NAMALWA (cell line): ENCODE measurements at places on chromosomes 5 and 9.

GRCh38 chr5:55856516-55857246 is 5.5 kb downstream of the IL31RA start:
- DNase-seq: no peak

GRCh38 chr5:123438902-123439301 is 15.7 kb upstream of the CEP120 start:
- no peak for DNase-seq

DNA sequence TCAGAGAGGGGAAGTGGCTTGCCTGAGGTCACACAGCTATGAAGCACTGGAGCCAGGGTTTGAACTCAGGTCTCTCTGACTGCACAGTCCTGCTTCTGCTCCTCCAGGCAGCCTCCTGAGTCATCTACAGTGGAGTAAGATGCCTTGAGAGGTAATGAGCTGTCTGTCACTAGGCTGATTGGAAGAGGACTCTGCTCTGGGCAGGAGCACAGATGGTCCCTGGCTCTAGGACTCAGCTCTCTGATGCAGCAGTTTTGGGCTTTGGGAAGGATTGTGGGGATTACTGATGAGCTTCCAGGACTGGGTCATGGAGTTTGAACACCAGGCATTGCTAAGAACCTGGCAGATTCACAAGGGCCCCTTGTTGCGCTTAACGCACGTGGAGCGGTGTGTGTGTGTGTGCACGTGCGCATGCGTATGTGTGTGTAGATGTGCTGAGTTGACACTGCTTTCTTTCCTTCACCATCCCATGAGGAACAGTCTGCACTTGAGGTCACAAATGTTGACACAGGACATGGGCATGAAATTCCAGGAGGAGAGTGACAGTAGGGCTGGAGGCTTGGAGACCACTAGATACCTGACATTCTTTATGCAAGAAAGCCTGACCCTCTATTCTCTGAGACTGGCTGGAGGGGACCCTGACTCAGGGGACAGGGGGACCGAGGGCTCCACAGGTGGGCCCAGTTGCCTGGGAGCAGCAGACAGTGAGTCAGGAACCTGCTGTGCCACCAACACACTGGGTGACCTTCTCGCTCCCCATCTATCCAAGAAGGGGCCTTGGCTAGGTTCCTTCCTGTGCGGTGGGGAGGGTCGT is 170.5 kb downstream of the RGS3 start:
- DNase-seq: no peak

- no peak for DNase-seq
Measured at GRCh38 chr5:19739671-19740070, 248.3 kb downstream of the CDH18 start.

DNA sequence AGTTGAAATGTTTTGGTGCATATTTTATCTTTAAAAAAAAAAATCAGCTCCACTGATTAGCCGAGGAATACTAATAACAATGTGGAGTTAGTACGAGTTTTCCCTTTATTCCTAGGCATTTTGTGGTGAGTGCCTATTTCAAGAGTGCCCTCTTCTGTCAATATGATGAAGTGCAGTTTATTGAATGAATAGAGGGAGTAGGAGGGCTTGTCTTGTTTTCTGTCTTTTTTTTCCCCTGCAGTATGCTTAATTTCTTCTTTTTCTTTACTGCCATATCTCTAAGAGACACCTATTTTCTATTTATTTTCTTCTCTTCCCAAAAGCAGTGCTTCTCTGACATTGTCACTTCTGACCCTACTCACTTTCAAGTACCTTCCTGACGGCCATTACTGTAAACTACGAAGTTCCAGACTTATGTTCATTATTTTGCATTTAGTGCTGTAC is 169.6 kb upstream of the PITX1 start:
- DNase-seq: peak; percentile 72

DNA sequence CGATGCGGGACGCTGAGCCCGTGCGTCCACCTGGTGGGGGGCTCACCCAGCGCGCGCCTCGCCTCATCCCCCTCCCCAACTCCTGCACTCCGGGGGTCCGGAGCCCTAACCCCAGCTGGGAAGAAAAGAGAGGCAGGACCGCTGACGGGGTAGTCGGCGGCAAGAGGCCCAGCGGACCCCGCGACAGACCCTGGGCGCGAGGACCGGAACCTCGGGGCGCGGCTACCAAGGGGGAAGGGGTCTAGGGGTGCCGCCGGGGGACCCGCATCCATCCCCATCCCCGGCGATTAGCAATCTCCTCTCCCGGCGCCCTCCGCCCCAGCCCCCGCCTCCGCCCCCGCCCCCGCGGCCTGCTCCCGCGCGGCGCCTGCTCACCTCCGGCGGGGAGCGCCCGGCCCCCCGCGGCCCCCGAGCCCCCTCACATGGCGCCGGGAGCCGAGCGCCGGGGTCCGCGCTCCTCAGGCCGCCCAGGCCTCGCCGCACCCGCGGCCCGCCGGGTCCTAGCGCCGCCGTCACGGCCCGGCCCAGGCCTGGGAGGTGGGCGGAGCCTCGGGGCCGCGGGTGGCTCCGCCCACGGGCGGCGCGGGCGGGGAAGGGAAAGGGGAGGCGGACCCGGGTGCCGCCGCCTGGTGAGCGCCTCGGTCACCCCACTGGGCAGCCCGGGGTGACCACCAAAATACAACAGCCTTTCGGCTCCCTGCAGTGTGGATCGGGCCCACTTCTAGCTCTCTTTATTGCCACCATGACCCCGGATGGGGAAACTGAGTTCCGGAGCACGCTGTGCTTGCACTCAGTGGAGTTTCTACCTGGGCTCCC is at the start of gene ST6GALNAC6:
Gene ST6GALNAC6 (minus strand): TSS at position 476 of the 816 bp plus-strand sequence. CDS start 1,622 bp downstream, outside the sequence.
- DNase-seq: peak; percentile 83

- DNase-seq: no peak
Measured at GRCh38 chr9:125995706-125996105, 248.5 kb downstream of the PBX3 start.

- no peak for DNase-seq
Measured at GRCh38 chr5:27598576-27598975, 560.2 kb upstream of the CDH9 start.

GRCh38 chr5:9713356-9713755 is 83.2 kb upstream of the TAS2R1 start:
- DNase-seq: no peak

- no peak for DNase-seq
Measured at GRCh38 chr9:126703002-126703865, 89.5 kb downstream of the LMX1B start.

DNA sequence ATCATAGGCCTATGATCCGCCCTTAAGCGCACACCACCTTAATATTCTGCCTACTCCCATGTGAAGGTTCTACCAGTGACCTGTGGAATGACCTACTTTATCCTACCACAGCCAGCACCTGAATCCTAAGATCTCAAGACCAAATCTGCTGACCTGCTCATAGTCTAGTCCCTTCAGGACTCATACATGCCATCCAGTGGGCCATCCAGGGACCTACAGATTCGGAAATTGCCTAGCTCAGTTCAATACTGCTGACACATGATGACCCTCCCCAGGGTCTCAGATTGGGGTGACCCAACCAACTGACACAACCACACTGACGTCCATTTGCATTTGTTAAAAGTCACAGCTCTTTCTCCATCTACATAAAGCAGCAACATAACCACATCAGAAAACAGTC is 443.8 kb upstream of the ST8SIA4 start:
- DNase-seq: no peak

DNA sequence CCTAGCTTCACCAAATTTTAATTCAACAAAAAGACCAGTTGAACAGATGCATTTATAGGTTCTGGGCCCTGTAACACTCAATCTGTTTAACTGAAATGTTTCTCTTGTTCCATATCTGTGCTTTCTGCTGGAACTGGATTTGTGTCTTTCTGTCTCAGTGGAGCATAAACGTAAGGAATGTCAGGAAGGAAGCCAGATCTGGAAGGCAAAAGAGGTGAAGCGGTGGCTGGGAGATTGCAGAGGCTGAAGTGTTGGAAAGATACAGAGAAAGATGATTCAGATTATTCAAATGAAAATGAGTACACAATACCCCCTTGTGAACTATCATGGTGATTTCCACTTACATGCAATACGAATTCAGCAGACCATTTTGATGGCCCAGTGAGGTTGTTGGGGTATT is 406.8 kb downstream of the BRINP1 start:
- no peak for DNase-seq

DNA sequence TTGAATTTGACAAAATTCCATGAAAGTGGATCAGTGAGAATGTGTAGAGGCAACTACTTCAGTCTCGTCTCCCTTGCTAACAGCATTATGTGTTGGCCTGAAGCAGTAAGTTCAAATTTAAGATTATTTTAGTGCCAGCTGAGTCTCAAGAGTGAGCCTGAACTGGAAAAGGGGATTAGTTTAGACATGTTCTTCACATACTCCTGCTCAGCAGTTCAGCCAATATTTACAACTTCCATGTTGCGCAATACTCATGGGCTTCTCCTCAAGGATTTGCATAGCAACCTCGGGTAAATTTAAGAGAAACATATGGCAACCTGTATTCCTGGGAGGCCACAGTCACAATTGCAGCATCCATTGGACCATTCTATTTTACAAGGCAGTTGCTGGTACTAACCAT is 553.8 kb downstream of the PTPRD start:
- no peak for DNase-seq

DNA sequence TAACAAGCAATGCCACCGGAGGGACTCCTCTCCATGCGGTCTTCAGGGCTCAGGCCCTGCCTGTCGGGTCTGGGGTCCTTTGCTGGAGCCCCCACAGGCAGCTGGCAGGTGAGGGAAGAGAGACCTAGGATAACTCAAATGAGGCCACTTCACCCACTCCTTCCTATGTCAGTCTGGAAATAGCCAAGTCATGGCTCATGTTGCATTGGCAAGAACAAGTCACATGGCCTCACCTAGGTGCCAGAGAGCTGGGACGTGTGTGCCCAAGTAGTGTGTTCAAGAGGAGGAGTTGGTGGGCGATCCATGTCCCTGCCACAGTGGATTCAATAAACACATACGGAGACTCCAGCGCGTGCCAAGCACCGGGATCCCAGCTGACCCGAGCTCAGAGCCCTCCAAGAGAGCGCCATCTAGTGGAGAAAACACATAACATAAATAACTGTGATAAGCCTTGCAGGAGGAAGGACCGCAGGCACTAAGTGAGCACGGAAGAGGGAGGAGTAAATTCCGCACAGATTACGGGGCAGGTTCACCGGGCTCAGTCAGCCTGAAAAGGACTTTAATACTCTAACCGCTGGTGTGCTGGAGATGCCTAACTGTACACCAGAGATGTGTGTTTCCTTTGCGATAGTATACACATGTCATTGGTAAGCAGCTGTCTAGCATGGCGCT is 580.8 kb downstream of the CCDC171 start:
- DNase-seq: peak; percentile 45

DNA sequence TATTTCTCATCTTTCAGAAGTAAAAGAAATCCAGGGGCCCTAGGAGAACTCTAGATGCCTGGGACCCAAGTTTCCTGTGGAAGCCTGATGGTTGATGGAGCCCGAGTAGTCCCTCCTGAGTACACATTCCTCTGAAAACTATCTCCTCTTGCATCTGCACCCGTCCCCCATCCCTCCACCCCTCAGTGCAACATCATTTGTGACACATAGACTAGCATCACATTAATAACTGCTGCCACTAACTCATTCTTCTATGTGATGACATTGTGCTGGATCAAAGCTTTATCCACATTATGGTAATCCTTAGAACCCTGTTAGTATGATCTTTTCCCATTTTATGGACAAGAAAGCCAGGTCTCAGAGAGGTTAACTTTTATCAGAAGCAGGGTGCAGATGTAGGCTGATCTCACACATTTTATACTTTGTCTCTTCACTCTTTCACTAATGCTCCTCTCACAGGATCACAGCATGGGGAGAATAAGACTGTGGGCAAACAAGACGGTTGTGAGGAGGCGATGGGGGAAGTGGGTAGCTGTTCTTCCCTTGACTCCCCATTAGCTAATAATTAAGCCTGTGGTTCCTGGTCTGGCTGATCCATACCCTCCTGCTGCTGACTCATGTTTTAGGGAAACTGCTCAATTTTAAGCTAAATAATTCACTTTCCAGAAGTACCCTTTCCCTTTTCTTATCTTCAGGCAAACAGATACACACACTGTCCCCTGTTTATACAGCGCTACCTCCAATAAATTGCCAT is 3.9 kb upstream of the HK3 start:
- DNase-seq: no peak

- DNase-seq: no peak
Measured at GRCh38 chr5:92809855-92810465, 771.1 kb downstream of the NR2F1-AS1 start.

DNA sequence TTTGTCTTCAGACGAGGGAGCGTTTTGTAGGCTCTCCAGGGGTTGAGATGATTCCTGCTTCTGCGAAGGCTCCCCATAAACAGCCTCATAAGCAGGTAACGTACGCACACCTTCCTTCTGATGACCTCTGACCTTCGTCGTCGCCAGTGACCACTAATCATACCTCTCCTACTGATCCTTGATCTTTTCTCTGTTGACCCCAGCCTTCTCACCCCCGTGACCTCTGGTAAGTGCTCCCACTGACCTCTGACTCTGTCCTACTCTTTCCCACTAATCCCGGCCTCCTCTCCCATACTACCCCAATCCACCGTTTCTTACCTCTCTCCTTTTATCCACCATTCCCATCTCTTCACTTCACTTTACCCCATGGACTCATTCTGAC is 345 bp downstream of the DNAI1 start:
- DNase-seq: no peak

- no peak for DNase-seq
Measured at GRCh38 chr5:78419396-78419795, 59.0 kb downstream of the SCAMP1 start.

- DNase-seq: no peak
Measured at GRCh38 chr5:179231309-179231708, 114.0 kb downstream of the ADAMTS2 start.

DNA sequence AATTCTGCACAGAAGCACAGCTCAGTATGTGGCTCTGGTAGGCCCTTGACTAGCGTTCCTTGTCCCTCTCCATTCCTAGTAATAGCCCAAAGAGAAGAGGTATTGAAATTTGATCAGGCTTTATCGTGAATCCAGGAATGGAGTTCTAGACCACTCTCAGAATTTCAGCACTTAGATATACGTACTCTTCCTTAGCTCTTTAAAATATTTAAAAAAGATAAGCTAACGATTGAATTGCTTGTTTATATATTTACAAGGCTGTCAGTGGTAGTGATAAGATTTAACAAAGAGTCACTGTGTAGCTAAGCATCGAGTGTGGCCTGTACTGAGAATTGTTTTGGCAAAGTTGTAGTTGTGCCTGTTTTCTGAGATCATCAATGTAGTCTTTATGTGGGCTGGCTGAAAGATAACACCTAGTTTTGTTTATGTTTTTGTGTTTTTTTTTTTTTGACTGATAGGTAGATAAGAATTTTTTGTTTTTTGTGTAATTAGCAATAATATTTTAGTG is 2.5 kb downstream of the KIAA1958 start:
- no peak for DNase-seq

GRCh38 chr5:74094096-74094781 is 468.2 kb downstream of the ARHGEF28 start:
- no peak for DNase-seq

GRCh38 chr5:45094876-45095440 is 286.2 kb downstream of the MRPS30 start:
- no peak for DNase-seq

GRCh38 chr9:12739014-12739652 is 35.7 kb upstream of the LURAP1L start:
- no peak for DNase-seq

- no peak for DNase-seq
Measured at GRCh38 chr5:82642313-82642712, 364.2 kb upstream of the RPS23 start.
